Aorta (tissue), 5 donors: ENCODE measurements at places on chromosomes 4 and X.

GRCh38 chr4:78031417-78031950, 25.6 kb upstream of the FRAS1 start:
- DNase-seq, result no peak

DNA sequence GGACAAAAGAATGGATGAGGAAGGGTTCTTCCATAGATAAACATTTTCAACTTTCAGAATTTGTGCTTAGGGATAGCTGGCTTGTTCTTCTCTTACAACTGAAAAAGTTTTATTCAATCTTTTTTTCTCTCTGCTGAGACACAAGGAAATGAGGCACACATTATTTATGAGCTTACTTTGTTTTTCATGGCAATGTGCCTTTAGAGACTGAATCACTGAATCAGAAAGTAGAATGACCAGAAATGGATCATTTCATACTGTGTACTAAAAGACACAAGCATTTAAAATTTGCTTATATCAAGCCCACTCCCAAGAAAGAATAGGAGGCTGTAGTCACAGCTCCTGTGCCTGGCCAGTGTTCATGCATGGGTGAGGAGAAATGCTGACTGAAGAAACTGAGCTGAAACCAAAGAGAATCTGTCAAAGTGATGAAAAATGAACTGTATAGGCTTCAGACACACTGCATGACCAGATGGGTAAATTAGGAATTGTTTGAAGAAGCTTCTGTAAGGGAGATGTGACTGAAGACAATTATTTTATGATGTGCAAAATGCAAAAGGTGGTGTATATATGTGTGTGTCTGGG, 413.8 kb downstream of the RAPGEF2 start:
- DNase-seq, result no peak

- DNase-seq, result no peak
Measured at GRCh38 chr4:36652857-36653256, 371.4 kb downstream of the DTHD1 start.

DNA sequence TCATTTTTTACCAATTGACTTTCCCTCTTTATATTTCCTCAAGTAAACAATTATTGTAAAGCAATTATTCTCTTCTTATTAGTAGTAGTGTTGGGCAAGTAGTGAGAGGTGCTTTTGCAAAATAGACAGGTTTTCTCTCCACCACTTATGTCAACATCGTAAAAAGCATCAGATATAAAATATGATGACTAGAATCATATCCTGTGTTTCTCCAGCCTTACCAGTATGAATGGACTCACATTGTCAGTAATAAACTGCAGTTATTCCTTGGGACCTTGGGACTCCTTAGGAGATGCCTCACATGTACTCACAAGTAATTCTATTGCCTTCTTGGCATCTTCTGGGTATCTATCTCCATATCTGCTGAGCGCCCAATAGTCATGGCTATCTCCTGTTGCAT, 40.4 kb upstream of the BRS3 start:
- no peak for DNase-seq

- DNase-seq, result no peak
Measured at GRCh38 chrX:126376465-126376864, 176.1 kb downstream of the DCAF12L1 start.

DNA sequence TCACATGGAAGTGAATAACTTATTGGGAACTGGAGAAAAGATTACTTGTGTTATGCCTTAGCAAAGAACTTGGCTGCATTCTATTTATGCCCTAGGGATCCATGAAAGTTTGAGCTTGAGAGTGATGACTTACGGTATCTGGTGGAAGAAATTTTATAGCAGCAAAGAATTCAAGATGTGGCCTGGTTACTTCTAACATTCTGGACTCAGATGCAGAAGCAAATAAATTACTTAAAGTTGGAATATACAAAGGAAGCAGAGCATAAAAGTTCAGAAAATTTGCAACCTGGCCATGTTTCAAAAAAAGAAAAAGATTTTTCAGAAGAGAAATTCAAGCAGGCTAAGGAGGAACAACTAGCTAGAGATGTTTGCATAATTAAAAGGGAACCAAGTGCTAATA, 252.3 kb upstream of the WDFY3 start:
- DNase-seq, result no peak

DNA sequence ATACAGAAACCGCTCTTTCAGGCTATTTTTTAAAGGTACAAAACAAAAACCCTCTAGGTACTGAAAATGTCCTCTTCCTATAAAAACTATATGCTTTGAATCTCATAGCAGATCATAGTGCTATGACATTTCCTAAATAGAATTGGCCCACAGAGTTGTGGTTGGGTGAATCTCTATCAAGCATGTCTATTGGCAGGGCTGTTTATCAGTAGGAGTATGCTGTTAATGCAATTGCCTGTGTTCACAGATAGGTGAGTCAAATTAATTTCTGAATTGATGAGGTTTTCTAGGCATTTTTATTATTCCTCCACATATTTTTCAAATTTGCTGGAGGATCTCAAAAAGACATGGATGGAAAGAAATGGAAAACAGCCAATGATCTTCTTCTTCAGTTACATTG, 73.9 kb downstream of the QRFPR start:
- DNase-seq, result no peak

GRCh38 chr4:64883087-64883807, 474.0 kb upstream of the TECRL start:
- no peak for DNase-seq

DNA sequence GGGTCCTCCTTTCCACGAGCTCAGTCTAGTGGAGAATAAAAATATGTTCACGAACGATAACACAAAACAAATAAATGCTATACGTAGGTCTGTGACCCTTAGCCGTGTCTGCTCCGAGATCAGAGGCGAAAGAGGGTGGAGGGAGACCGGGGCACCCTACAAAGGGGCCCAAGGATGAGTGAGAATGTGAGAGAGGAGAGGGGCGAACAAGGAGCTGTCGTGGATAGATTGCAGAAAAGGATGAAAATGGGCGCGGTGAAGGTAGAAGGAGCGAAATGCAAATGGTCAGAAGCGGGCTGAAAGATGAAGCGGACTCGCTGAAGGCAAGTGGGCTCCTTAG, 6.2 kb upstream of the ZBTB33 start:
- no peak for DNase-seq

DNA sequence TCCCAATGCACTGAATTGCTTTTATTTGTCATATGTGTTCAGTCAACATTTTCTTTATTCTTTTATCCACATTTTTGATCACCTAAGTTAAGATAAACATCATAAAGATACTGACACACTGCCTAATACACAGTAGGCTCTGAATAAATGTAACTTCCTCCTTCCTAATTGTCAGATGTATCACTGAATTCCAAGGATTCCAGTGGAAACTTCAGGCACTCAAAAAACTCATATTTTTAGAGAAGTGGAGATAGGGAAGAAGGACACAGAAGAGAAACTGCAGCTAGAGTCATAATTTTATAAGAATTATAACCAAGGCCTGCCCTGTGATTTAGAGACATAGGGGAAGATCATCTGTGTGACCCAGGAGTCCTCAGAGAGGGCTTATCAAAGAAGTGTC, 753.3 kb downstream of the ADGRL3 start:
- no peak for DNase-seq
